Foreskin keratinocyte (primary cell): ENCODE measurements at places on chromosomes 5 and 9. TPM values are rescaled to one million over a fixed set of nuclear protein-coding genes. Genes with fewer than 3 reads are reported as not detected.

DNA sequence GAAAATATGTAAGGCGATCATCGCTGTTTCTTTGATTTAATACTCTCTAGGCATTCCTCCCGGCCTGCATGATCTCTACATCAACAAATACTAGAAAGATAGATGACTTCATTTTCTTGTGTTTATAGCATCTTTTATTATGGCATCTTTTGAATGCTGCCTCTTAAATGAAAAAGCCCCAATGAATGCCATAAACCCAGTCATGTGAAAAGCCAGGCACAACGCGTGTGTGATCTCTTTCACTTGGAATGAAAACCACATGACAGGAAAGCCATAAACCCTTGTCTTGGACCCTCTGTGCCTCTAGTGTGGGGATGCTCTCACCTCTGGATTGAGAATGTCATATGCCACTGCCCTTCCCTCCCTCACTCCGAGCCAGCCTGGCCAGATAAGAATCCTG, 476.2 kb downstream of the SEMA5A start:
- no peak for DNase-seq

GRCh38 chr9:127112735-127113161, 9.7 kb downstream of the ANGPTL2 start:
- DNase-seq: no peak

GRCh38 chr9:127634021-127634420, 21.9 kb downstream of the STXBP1 start:
- no peak for DNase-seq

DNA sequence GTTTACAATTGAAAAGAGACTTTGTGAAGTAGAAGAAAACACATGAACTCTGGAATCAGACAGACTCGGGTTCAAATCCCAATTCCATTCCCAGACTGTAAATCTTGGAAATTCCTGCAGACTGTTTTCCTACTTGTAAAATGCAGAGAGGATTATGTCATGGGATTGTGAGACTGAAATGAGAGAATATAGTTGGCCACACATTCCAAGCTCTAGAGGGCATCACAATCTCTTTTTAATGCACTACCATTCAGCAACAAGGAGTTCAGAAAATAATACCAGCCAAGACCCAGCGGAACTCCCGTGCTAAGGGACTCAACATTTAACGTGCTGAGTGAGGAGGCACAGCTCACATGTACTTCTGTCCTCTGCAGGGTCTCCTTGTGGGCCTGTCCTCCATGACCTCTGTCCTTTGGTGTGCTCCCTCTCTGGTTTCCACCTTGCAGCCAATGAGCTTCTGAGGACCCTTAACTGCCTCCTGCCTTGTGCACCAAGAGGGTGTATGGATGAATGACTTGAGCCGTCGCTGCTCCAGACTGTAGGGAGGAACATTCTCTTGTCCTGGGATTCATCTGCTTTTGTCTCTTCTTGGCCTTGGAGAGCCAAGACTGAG, 263.5 kb downstream of the NTRK2 start:
- peak; percentile 25 for DNase-seq

DNA sequence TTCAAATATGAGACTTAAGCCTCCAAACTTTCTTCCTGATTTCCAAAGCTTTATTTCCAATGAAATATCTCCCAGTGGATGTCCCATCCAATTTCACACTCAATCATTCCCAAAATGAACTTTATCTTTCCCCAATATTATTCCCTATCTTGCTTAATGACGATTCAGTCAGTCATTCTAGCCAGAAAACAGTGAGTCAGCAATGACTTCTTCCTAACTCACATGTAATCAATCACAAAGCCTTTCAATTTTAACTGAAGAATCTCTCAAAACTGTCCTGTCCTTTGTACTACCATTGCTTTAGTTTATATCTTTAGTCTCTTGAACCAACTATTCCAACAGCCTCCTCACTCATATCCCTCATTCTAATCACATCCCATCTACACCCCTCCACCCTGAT, 34.9 kb downstream of the NSA2 start:
- DNase-seq: peak; percentile 45

DNA sequence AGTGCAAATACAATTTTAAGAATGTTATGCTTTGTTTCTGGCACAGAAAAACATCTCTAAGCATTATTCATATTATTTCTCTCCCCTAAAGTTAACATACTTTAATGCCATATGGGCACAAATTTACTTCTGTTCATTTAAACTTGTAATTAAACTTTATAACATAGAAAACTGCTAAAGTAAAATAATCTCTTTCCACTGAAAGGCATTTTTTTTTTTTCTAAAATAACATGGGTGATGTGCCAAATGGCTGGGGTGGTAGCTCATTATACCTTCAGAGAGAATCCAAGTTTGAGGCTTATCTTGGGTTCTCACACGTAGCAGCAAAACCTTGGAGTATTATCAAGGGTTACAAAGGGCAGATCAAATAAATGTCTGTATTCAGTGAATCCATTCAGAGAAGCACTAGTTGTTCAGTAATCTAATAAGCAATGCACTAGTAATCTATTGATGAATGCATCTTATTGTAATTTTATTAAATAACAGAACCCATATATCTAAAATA, 257.6 kb upstream of the POU5F2 start:
- no peak for DNase-seq

- DNase-seq: no peak
Measured at GRCh38 chr9:38175423-38175822, 106.4 kb upstream of the SHB start.

Gene AJM1
- 0.33 and 0.54 TPM in 2 replicates for polyA plus RNA-seq

Gene ARRDC3
- 1.6 and 2.6 TPM in 2 replicates for polyA plus RNA-seq

Gene FBN2
- 9.4 and 17.7 TPM in 2 replicates for polyA plus RNA-seq

Gene RORB
- not detected in 2 replicates for polyA plus RNA-seq

Gene GARIN3
- not detected in 2 replicates for polyA plus RNA-seq

Gene TMEM232
- polyA plus RNA-seq: 0.16 and 0.24 TPM in 2 replicates

Gene HTR4
- not detected in 2 replicates for polyA plus RNA-seq
